CD8-positive, alpha-beta T cell (primary cell): ENCODE measurements at places on chromosomes 6 and 20.

GRCh38 chr20:56957737-56958553, 308.5 kb downstream of the BMP7 start:
- no peak for DNase-seq

- no peak for DNase-seq
Observed at GRCh38 chr6:168050225-168050880, 28.7 kb downstream of the FRMD1 start.

- peak; percentile 53 for DNase-seq
Observed at GRCh38 chr6:32192608-32193039, at the start of gene GPSM3. Gene GPSM3 (minus strand): TSS chr6:32192643. CDS start chr6:32192513, 130 bp downstream.

GRCh38 chr20:35576816-35577215, 34.9 kb downstream of the ERGIC3 start:
- DNase-seq = no peak

GRCh38 chr20:11219192-11219591, 545.4 kb upstream of the JAG1 start:
- no peak for DNase-seq

GRCh38 chr6:131730264-131730663, 19.4 kb upstream of the CTAGE9 start:
- no peak for DNase-seq

GRCh38 chr6:11204005-11204399, 28.5 kb downstream of the NEDD9 start:
- no peak for DNase-seq

- DNase-seq = no peak
Observed at GRCh38 chr6:36104836-36105235, 25.5 kb upstream of the MAPK13 start.

DNA sequence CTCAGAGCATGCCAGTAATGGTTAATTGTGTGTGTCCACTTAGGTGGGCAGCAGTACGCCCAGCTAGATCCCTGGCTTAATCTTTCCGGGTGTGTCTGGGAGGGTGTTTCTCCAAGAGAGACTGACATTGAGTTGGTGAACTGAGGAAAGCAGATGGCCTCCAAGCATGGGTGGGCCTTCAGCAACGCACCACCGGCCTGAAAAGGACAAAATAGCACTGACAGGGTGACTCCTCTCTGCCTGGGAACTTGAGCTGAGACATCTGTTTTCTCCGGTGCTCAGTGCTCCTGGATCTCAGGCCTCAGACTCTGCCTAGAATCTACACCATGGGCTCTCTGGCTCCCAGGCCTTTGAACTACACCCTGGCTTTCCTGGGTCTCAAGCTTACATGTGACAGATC, 43.2 kb downstream of the C6orf118 start:
- DNase-seq = no peak

DNA sequence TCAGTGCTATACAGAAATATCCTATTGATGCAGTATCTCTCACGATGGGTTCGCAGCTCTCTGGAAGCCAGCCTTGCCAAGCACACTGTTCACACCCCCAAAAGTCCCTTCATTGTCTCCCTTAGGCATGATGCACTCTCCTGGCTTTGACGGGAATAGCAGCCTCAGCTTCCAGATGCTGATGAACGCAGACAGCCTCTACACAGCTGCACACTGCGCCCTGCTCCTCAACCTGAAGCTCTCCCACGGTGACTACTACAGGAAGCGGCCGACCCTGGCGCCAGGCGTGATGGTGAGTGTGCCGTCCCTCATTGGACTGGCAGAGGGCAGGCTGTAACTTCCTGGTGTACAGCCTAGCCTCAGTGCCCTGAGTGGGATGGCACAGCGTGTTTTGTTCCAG, 60.0 kb upstream of the PBOV1 start:
- DNase-seq = no peak

DNA sequence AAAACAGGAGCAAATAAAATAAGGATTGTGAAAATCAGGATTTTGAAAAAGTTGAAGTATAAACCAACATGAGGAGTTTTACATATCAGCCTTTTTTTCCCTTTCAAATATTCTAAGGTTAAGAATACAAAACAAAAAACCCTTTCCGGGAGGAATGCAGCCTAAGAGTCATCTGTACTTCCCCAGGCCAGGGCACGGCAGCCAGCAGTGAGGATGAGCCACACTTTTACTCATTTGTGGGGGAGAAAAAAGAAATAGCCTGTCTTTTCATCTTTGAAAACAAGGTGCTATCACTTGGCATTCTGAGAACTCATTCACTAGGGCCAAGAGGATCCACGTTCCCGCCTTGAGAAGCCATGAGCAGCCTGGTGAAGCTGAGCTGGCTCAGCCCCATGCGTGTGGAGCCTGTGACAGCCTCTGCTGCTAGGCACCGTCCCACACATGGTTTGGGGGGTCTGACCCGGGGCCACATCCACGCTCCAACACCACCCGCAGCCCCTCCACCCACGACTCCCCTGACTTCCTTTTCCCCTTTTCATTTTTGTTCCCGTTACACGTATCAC, 11.2 kb downstream of the SLC22A1 start:
- no peak for DNase-seq

DNA sequence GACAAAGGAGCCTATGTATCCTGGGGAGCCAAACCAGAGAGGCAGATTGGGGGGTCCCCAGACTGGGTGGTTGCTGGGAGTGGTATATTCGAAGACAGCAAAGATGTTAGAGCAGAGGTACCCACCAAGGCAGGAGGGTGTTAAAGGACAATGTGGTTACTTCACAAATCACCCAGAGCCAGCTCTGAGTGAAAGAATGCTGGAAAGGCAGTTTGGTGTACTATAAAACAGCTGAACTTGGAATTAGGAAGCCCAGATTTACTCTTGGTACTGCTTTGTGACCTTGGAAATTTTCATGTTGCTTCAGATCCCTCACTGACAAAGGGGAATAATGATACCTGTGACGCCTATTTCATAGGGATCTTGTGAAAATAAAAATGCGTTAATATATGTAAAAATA, 121.6 kb downstream of the CD164 start:
- DNase-seq = no peak

- DNase-seq = no peak
Observed at GRCh38 chr6:46273911-46274310, 103.1 kb upstream of the ENPP5 start.

- no peak for DNase-seq
Observed at GRCh38 chr6:1929931-1930330, 315.5 kb downstream of the GMDS start.

DNA sequence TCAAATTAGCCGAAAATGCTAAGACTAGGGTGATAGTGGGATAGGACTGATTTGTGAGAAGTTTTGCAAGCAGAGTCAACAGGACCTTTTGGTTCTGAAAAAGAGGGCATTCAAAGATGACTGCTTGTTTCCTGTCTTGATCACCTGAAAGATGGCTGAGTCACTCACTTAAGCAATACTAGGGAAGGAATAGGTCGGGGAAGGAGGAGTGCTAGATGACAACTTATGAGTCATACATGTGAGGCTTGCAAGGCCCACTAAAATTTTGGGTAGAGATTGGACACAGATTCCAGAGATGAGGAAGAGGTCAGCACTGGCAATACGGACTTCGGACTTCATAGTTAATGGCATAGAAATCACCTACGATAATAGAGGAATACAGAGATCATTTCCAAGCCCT, 89.2 kb downstream of the FAM83B start:
- no peak for DNase-seq

DNA sequence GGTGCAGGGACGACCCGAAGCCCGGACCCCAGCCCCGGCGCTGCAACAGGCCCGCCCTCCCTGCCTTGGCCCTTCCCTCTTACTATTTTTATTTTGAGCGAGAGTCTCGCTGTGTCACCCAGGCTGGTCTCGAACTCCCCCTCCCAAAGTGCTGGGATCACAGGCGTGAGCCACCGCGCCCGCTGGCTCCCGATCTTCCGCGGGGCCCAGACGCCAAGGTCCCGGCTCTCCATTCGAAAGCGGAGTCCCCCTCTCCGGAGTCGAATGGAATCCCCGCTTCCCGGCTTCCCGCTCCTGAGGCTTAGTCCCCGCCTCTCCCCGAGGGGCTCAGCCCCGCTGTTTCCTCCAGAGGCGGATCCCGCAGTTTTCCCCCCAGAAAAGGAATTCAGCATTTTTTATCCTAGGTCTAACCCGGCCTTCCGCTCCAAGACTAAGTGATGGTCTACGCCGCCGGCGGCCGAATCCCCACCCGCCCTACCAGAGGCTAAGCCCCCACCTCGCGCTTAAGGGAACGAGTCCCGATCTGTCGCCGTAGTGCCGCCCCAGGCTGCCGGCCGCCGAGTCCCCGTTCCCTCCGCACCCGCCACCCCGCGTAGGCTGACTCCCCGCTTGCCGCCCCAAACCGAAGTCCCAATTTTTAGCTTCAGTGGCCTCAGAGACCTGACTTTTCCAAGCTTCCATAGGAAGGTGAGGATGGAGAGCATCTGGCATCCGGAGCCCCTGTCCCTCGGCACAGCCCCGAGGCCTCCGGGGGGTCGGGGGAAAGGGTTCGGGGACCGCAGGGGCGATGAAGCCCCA, 11.5 kb upstream of the TMC2 start:
- DNase-seq = no peak

DNA sequence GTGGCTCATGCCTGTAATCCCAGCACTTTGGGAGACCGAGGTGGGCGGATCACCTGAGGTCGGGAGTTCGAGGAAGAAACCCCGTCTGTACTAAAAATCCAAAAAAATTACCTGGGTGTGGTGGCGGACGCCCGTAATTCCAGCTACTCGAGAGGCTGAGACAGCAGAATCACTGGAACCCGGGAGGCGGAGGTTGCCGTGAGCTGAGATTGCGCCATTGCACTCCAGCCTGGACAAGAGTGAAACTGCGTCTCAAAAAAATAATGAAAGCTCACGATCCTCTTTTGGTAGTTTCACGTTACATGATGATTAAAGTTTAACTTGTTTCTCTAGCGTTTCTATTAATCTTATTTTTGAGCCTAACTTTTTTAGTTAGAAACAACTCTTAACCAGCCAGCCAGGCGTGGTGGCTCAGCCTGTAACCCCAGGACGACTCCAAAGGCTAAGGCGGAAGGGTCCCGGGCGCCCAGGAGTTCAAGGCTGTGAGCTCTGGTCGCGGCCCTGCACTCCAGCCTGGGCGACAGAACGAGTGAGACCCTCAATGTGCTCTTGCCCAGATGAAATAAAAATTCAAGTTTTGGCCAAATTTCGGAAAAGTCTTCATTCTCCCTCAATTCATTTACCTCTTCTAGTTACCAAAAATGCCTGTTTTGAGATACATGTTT, 1.2 kb upstream of the WRNIP1 start:
- DNase-seq = peak; percentile 33

DNA sequence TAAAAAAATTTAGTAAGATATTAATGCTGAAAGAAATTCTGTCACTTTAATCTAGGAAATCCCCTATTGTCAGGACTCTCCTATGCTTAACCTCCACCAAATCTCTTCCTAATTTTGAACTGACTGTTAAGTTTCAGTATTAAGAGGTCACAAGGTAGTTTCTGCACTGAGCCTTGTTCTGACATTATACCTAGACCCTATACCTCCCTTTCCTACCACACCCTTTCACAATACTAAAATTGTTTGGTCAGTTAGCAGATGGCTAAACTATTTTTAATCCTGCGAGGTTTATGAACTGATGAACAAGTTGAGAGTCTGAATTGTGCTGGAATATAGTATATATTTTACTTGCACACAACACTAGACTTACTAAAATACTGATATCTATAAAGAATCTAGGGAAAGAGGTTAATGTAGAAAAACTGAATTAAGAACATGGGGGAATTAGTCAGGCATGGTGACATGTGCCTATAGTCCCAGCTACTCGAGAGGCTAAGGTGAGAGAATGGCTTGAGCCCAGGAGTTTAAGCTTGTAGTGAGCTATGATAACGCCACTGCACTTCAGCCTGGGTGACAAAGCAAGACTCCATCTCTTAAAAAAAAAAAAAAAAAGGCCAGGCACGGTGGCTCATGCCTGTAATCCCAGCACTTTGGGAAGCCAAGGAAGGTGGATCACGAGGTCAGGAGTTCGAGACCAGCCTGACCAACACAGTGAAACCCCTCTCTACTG, 51.5 kb downstream of the HBS1L start:
- no peak for DNase-seq

- DNase-seq = no peak
Observed at GRCh38 chr6:34571388-34571787, 15.3 kb upstream of the SPDEF start.

GRCh38 chr6:151494235-151494935, 568 bp downstream of the CCDC170 start:
- DNase-seq = no peak

GRCh38 chr20:31330893-31331292, 22.5 kb upstream of the DEFB116 start:
- no peak for DNase-seq

- no peak for DNase-seq
Observed at GRCh38 chr6:132062626-132063025, 111.5 kb upstream of the CCN2 start.

DNA sequence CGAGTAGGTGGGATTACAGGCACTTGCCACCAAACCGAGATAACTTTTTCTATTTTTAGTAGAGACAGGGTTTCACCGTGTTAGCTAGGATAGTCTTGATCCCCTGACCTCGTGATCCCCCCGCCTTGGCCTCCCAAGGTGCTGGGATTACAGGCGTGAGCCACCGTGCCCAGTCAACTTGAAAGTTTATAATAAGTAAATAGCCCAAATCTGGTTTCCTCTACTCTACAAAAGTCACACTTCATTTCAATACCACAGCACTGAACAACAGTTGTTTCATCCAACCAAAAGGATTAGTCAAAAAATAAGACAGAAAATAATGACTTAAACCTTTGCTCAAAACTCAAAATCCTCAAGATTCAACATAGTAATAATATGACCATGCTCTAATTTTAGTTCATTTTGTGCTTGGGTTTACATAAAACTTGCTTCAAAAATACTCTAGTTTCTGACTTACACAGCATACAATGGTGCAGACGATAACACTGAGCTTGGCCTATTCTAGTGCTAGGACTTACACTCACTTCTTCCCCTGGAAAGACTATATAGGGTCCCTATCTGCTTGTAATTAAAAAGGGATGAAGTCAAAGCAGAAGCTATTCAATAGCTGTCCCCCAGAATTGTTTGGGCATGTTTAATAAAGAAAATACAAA, 56.7 kb downstream of the NT5E start:
- no peak for DNase-seq

DNA sequence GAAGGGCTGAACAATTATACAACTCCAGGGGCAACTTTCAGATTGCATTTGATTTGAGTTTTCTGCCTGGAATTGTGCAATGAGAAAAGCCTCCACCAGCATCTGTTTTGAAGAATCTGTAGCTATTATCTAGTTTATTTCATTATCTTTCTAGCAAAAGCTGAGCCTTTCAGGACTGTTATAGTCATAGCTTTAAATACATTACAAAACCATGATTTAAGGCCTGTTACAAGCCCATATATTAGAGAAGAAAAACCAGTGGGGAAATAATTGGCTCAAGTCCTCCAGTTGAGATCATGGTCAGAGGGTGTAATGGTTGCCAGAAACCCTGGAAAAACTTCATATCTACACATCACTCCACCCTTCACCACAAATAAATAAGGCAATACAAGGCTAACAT, 676.2 kb downstream of the HDGFL1 start:
- DNase-seq = no peak

GRCh38 chr20:561437-562231, 18.0 kb upstream of the CSNK2A1 start:
- DNase-seq = no peak

- DNase-seq = no peak
Observed at GRCh38 chr6:28137505-28137981, 4.1 kb upstream of the ZKSCAN8 start.
